ENCODE measurements at places on chromosomes 2 and 18. TPM values are rescaled to one million over a fixed set of nuclear protein-coding genes. Genes with fewer than 3 reads are reported as not detected.

The HOXD8 gene
- total RNA-seq, result 17.0 TPM

The COL5A2 gene
- 620 TPM for total RNA-seq

The CYP26B1 gene
- total RNA-seq, result 25.9 TPM

The PRKAG3 gene
- total RNA-seq, result 2.5 TPM

The APOB gene
- total RNA-seq, result 3.4 TPM

The VRK2 gene
- 15.2 TPM for total RNA-seq

The LIMS4 gene
- total RNA-seq, result 0.49 TPM

The LYPD6B gene
- 12.3 TPM for total RNA-seq

The MC4R gene
- not detected for total RNA-seq

The TGFA gene
- total RNA-seq, result 21.8 TPM

The ERICH2 gene
- 0.79 TPM for total RNA-seq

The PARD6G gene
- total RNA-seq, result 12.5 TPM

The SLC23A3 gene
- 1.5 TPM for total RNA-seq

The TTC32 gene
- 8.1 TPM for total RNA-seq

The ZNF513 gene
- 5.1 TPM for total RNA-seq

The CACNB4 gene
- 16.3 TPM for total RNA-seq

The CHPF gene
- total RNA-seq, result 35.9 TPM

The VSNL1 gene
- total RNA-seq, result 21.9 TPM

The LOXHD1 gene
- 2.8 TPM for total RNA-seq

The GAREM2 gene
- total RNA-seq, result 2.5 TPM

The PLCD4 gene
- 2.8 TPM for total RNA-seq

The PLGLB1 gene
- 5.4 TPM for total RNA-seq

The MAP3K19 gene
- total RNA-seq, result not detected

The RNF138 gene
- total RNA-seq, result 26.2 TPM

The HRH4 gene
- total RNA-seq, result 0.30 TPM

The IL36RN gene
- 10.9 TPM for total RNA-seq

The ALK gene
- 0.10 TPM for total RNA-seq

The REG3G gene
- total RNA-seq, result not detected

The ZNF521 gene
- 35.3 TPM for total RNA-seq

The FTCDNL1 gene
- total RNA-seq, result 2.2 TPM

The CROCC2 gene
- total RNA-seq, result 0.30 TPM

The OLA1 gene
- total RNA-seq, result 76.2 TPM

The NT5C1B gene
- total RNA-seq, result not detected

The IL1B gene
- 2.4 TPM for total RNA-seq

The SCG2 gene
- 0.20 TPM for total RNA-seq

The MBD2 gene
- total RNA-seq, result 23.8 TPM

The INHA gene
- 0.10 TPM for total RNA-seq

All from skin of body (tissue), 3 donors.